ENCODE measurements at places on chromosomes 7 and 10.

GRCh38 chr7:29626730-29627129, 63.1 kb downstream of the PRR15 start:
- no peak for DNase-seq

DNA sequence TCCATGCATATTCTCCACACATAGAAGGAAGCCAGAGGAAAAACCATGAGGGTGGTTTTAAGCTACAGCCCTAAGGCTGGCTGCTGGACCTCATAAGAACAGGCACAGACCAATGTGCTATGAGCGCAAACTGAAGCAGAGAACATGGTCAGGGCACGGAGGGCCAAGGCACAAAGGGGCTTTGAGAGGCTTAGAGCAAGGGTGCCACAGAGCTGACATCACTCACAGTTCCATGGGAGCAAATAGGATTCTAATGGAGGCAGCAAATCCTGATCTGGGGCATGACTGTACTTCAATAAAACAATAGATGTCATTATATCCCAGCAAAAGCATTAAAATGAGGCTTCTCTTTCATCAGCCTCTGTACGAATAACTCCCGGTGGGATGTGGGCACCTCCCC, 162.4 kb downstream of the COBL start:
- DNase-seq: no peak

GRCh38 chr7:112097524-112097923, 108.7 kb downstream of the DOCK4 start:
- DNase-seq: no peak

GRCh38 chr7:20200361-20200760, 16.8 kb downstream of the MACC1 start:
- DNase-seq: no peak

GRCh38 chr10:35834877-35835494, 192.9 kb upstream of the FZD8 start:
- no peak for DNase-seq

DNA sequence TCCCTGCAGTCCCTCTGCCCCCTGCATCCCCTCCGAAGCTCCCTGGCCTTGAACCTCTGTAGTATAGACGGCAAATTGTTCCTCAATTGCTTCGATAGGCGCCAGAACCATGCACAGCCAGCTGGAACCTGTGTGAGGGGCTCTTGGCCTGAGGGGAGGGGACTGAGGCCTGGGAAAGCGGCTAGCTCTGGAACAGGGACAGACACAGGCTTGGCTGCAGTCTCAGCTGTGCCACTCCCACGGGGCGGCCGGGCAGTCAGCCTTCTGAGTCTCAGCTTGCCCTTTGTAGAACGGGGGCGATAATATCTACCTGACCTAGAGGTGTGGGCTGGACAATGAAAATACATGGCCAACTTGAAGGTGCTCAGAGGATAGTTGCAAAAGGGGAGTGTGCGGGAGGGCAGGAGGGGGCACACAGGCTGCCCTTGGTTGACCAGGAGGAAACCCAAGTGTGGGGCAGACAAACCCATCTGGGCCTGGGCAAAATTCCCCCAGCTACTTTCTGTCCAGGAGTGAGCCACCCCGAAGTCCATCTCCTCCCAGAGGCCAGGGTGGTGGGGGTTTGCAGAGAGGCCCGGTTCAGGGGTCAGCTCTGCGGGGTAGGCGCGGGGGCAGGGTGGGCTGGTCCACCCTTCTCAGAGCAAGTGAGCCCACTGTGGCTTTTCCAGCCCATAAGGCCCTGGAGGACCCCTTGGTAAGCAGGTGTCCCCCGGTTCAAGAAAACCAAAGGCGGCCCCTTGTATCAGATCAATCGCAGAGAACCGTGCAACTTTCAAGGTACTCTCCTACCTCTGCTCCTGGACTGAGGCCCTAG, 4.6 kb downstream of the CRYGN start:
- no peak for DNase-seq

- no peak for DNase-seq
Observed at GRCh38 chr10:79357180-79357579, 9.9 kb downstream of the PPIF start.

- DNase-seq: no peak
Observed at GRCh38 chr7:36860681-36861080, 136.4 kb upstream of the AOAH start.

- DNase-seq: no peak
Observed at GRCh38 chr7:9204571-9204970, 771.2 kb downstream of the NXPH1 start.

GRCh38 chr10:44387853-44388251, 3.0 kb upstream of the CXCL12 start:
- no peak for DNase-seq

DNA sequence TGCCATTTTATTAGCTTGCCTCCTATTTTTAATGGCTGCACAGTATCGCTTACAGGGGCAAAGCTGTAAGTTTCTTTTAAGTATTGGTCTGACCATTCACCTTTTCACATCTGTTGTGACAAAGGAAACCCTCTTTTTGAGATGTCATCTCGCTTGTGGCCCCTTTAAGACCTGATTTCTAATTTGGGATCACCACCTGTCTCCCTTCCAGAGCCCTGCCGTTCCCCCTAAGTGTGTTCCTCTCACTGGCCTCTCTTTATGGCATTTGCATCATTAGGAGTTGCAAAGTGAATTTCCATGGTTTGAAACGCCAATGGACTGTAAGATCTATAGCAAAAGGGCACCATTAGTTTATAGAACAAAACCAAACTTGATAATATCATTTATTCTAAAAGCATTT, 1.4 kb downstream of the EPDR1 start:
- DNase-seq: no peak

DNA sequence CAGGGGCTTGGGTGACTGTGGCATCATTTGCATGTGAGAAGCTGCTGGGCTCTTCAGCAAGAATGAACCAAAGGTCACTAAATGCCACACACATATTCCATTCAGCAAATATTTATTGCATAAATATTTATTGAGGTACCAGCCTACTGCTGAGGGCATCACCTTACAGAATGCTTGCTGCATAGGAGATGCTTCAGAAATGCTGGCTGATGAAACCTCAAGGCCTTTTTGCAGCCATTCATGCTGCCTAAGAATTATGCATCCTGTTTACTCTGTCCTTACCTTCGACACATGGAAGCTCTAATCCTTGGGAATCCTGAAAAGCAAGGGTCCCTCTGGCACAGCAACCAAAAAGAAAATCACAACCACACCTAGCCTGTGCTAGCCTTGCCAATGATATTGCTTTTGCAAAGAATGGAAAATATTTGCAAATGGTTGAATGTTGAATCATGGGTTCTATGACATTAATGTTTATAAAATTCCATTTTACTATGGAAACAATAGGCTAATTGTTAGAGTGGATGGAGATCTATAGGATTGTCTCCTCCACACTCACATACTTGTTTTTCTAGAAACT, 79.6 kb downstream of the PCGF5 start:
- no peak for DNase-seq

DNA sequence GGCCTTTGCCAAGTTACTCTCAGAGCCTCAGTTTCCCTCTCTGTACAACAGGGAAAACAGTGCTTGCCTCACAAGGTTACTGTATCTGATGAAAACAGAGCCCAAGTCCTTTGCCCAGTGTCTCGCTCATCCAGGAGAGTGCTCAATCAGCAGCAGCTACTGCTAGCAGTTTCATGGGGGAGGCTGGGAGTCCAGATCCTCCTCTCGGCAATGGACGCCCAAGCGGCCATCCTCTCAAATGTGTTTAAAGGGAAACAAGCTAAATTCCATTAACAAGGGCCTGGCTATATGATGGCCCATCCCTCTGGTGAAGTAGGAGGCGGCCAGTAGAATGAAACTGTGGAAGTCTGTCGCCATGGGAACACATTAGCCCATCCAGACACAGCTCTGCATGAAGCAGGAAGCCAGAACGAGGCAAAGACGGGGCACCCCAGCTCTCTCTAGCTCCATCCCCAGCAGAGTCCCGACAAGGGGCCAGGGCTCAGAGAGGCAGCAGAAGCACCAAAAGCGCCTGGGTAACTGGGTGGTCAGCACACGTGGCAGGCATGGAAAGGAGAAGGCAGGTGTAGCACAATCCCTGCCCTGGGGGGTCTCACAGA, 35.2 kb downstream of the FAM53B start:
- DNase-seq: no peak

GRCh38 chr7:24328050-24328449, 44.1 kb downstream of the NPY start:
- DNase-seq: no peak

GRCh38 chr10:92505044-92505443, 68.8 kb downstream of the IDE start:
- DNase-seq: no peak

GRCh38 chr10:99605351-99605750, 14.9 kb downstream of the SLC25A28 start:
- DNase-seq: no peak

- no peak for DNase-seq
Observed at GRCh38 chr10:131772441-131772840, 128.4 kb upstream of the PPP2R2D start.

DNA sequence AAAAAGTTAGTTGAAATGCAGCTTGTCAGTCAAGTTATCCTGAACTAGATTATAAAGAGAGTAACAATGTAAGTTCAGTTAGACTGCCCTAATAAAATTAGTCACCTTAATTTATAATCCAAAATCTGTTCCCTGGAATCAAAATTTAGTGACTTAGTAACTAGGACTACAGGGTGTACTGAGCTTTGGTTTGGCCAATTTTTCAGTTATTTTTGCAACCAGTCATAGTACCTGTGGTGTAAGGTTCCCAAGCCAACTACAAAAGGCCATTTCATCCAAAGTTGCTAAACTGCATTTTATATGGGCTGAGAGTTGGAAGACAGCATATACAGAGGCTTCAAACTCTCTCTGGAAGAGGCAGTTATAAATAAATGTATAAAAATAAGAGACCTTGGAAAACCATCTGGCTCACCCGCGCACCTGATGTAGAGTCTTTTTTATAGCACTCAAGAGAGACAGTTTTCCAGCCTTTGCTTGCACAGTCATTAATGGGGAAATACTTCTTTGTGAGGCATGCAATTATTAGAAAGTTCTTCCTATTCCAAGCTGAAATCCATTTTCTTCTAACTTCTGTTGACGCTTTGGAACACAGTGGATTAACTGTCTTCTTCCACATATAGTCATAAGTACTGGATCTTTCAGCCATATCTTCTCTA, 59.2 kb downstream of the PUS7 start:
- no peak for DNase-seq

DNA sequence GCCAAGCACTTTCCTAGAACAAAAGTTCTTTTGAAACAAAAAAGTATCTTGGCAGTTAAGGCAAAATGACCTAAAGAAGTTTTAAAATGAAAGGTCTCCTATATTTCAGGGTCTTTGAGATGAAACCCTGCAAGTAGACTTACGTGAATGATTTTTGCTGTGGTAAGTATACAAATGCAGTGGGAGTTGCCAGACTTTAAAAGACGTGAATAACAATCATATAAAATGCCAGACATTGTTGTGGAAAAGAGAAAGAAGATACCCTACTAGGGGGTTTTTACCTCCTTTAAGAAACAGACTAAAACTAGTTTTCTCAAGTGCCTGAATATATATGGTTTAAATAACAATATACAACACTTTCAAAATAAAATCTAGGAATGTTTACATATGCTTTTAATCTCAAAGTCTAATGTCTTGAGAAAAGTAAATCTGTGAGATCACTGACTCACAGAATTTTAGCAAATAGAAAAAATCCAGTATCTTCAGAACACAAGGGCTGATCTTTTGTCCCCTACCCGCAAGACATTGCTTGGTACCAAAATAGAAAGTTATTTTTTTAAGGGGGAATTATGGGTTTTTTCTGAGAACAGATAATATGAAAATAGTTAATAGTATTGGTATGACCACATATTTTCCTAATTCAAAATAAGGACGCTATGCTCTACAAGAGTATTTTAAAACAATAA, 29.5 kb downstream of the LRRC17 start:
- no peak for DNase-seq

- no peak for DNase-seq
Observed at GRCh38 chr10:8352171-8353075, 297.9 kb downstream of the GATA3 start.

All from activated T-cell treated with anti-CD3 and anti-CD28 coated beads for 24 hours (primary cell).